ENCODE measurements at places on chromosomes 12 and 14. TPM values are rescaled to one million over a fixed set of nuclear protein-coding genes. Genes with fewer than 3 reads are reported as not detected.

The SDS gene
- not detected for total RNA-seq

The KRR1 gene
- 8.9 TPM for total RNA-seq

The TTC9 gene
- total RNA-seq = 1.0 TPM

The MARCHF9 gene
- 4.7 TPM for total RNA-seq

The HOXC12 gene
- not detected for total RNA-seq

The CLEC4E gene
- total RNA-seq = not detected

The CIROP gene
- not detected for total RNA-seq

The A2M gene
- 244 TPM for total RNA-seq
